ENCODE measurements at places on chromosomes 4 and X.

DNA sequence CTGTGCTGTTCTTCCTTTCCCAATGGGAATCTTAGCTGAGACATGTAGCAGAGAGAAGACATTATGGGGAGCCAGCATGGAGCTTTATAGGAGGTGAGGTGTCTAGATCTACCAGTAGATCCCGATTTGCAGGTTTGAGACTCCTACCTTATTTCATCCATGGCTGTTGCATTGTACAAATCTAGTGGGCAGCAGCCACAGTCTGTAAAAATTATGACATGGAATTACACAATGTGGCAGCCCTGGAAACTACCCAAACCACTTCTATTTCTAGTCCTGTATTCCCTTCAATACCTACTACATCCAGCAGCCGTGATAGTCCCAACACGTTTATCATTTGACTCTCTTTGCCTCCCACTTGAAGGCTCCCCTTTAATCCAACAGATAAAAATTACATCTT lies 8.1 kb downstream of the ATP7A start:
- no peak for DNase-seq

- no peak for DNase-seq
These were observed 46.1 kb downstream of the PJA1 start for GRCh38 chrX:69119122-69119521.

GRCh38 chr4:152072001-152072485 lies 311.2 kb upstream of the GATB start:
- peak; percentile 33 for DNase-seq

DNA sequence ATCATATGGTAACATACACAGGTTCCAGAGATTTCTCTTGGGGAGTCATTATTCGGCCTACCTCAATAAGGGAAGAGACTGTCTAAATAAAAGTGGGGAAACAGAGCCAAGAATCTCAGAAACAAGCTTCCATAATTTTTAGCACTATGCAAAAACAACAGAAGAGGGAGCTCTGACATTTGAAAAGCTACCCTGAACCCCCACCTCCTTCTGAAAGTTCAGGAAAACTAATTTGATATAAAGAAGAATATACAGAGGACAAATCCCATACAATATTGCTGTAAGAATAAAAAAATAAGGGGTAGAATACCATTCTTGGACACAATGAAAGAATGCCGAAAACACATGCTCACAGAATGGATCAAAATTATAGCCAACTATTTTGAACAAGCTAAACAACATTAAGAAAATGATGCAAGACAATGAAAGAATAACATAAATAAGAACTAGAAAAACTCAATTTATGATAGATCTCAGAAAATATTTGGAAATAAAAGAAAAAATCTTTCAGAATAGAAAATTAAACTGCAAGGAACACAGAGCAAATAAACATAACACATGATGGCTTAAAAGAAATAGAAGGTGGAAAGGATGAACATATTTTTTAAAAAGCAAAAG lies 14.4 kb upstream of the ZNF41 start:
- no peak for DNase-seq

DNA sequence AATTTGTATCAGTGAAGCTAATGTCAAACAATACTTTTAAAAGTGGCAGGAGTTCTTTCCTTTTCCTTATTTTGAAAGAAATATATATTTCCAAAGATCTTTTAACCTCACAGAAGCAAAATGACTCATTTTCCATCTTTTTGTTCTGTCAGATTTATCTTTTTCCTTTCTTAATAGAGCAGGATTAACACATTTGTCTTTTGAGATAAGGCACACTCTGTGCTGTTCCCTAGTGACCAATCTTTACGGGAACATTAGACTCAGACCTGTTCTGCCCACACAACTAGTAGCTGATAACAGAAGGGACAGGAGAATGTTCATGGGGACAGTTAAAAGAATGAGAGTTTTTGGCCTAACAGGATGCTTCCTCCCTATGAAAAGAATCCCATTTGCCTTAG lies 381.2 kb downstream of the STPG2 start:
- no peak for DNase-seq

DNA sequence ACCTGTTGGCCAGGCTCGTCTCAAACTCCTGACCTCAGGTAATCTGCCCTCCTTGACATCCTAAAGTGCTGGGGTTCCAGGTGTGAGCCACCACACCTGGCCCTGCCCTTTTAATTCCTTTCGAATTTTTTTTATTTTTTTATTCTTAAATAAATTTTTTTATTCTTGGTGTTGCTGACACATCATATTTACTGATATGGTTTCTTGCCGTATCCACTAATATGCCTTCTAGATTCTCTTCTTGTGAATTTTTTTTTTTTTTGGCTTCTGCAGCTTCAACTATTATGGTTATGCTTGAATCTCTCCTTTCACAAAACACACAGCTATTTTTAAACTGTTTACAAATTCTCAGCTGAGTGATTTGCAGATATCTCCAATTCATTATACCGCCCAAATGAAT lies 353.4 kb upstream of the ADGRL3 start:
- DNase-seq, result no peak

DNA sequence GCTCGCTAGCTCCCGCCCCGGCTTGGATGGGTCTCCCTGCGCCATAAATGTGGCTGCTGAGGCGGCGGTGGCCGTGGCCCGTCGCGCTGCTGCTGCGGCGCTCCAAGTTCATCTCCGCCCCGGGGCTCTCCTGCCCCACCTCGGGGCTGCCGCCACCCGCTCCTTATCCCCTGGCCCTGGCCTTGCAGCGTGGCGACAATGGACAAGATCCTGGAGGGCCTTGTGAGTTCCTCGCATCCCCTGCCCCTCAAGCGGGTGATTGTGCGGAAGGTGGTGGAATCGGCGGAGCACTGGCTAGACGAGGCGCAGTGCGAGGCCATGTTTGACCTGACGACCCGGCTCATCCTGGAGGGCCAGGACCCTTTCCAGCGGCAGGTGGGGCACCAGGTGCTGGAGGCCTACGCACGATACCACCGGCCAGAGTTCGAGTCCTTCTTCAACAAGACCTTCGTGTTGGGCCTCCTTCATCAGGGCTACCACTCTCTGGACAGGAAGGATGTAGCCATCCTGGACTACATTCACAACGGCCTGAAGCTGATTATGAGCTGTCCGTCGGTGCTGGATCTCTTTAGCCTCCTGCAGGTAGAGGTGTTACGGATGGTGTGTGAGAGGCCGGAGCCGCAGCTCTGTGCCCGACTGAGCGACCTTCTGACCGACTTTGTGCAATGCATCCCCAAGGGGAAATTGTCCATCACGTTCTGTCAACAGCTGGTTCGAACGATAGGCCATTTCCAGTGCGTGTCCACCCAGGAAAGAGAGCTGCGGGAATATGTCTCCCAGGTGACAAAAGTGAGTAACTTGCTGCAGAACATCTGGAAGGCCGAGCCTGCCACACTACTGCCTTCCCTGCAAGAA lies 763 bp downstream of the USP38 start:
- DNase-seq, result peak; percentile 22

DNA sequence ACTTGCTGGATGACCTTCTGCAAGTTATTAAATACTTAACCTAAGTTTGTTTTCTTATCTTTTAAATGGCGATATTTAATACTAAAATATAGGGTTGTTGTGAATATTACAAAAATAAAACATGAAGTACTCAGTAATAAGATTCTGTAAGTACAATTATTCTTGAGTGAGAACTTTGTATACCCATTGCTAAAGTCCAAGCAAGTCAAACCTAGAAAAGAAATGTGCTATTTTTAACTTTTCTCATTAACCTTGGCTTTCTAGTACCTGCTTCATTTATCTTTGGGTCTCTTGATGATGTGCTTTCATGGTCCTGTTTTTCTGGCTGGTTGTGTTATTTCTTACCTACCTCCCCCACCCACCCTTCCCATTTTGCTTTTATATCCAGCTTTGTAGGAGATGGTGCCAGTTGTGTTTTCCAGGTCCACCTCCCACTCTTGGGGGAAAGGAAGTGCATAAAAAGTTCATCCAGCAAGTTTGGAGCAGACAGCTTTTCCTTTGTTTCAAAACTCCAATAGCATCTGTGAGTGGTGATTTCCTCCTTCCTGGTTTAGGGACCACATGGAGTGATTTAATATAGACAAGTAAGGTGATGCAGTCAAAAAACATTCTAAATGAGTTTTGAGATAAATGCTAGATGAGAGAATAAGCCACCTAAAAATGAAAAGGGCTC lies 7.5 kb upstream of the CXCL8 start:
- DNase-seq, result no peak

GRCh38 chr4:150784305-150784704 lies 202.4 kb downstream of the MAB21L2 start:
- DNase-seq, result no peak

GRCh38 chr4:111807576-111807975 lies 337.7 kb upstream of the FAM241A start:
- DNase-seq, result no peak

- DNase-seq, result no peak
These were observed 1.3 kb upstream of the PIM2 start for GRCh38 chrX:48919947-48920717.

DNA sequence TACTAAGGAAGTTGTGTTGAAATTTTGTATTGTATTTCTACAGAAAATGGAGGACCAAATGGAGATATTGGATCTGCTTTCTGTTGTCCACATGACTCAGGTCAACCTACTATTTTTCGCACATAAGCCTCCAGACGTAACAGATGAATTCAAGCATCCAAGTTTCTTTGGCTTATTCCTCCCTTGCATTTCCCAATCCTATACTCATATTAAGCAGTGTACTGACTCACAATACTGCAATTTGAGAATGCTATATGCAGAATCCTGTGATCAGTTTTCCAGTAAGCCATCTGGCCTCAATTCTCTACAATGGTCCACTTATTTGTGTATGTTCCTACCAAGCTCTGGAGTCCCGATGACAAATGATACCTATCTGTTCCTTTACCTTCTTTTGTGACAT lies 75.7 kb downstream of the ASB9 start:
- DNase-seq, result no peak

DNA sequence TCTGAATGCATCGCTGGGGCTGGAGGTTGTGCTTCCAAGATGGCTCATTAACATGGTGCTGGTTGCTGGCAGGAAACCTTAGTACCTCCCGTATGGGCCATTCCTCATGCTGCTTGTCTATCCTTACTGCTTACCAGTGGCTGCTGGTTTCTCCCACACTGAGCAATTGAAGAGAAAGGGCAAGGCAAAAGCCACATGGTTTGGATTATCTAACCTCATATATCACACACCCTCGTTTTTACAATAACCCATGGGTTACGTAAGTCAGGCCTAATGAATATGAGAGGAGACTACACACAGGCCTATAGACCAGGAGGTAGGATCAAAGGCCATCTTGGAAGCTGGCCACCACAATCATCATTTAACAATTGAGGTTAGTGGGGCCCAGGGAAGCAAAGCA lies 141.8 kb upstream of the EDNRA start:
- DNase-seq, result no peak

GRCh38 chrX:150316564-150316963 lies 46.6 kb upstream of the MAMLD1 start:
- peak; percentile 22 for DNase-seq

DNA sequence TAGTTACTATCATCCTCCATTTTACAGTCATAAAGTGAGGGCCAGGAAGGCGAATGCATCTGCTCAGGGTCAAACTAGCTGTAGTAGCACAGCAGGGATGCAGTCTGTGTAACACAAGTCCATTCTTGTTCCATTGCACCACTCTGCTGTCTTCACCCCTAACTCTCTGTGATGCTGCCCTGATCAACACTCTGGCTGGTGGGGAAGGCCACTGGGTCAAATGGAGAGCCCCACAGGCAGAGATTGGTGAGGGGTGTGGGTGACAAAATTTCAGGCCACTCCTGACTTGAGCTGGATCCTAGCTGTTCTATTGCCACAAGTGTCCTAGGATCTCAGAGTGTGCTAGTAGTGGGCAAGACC lies 136.5 kb downstream of the PJA1 start:
- DNase-seq, result no peak

GRCh38 chrX:24335871-24336270 lies 22.0 kb upstream of the SUPT20HL2 start:
- DNase-seq, result no peak
